ENCODE measurements at places on chromosomes 11 and 22.
A peak's percentile ranks its signal among the peaks of the same experiment; 100 is the strongest.

GRCh38 chr11:32511926-32512325 lies 71.7 kb upstream of the EIF3M start:
- no peak for DNase-seq

DNA sequence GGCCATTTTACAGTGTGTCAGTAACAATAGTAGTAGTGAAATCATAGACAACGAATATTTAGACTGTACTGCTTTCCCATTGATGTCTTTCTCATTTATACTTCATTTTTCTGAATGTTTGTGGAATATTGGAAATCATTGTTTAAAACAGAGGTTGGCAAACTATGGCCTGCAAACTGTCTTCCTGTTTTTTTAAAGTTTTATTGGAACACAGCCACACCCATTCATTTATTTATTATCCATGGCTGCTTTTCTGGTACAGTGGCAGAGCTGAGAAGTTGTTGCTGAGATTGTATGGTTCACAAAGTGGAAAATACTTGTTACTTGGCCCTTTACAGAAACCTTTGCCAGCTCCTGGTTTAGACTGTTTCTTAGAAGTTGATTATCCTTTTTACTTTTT lies 13.7 kb downstream of the FAR1 start:
- DNase-seq, result no peak

DNA sequence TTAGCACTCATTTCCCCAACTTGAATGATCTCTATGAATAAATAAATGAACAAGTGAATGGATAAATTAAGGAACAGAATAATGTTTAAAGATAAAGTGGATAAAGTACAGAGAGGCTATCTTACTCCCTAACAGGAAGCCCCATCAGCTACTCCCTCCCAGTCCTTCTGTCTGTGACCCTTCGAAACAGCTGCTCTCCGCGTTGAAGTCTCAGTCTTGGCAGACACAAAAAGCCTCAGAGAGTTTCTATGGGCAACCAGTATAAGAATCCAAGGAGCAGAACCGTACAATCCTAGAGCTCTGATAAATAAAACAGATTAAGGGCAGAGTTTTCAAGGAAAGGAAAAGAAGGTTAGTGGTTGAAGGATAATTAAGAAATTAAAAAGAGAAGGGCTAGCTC lies 35.0 kb downstream of the GUCY1A2 start:
- no peak for DNase-seq

- peak; percentile 31 for DNase-seq
Observed at GRCh38 chr11:83249972-83250593, 36.1 kb downstream of the CCDC90B start.

DNA sequence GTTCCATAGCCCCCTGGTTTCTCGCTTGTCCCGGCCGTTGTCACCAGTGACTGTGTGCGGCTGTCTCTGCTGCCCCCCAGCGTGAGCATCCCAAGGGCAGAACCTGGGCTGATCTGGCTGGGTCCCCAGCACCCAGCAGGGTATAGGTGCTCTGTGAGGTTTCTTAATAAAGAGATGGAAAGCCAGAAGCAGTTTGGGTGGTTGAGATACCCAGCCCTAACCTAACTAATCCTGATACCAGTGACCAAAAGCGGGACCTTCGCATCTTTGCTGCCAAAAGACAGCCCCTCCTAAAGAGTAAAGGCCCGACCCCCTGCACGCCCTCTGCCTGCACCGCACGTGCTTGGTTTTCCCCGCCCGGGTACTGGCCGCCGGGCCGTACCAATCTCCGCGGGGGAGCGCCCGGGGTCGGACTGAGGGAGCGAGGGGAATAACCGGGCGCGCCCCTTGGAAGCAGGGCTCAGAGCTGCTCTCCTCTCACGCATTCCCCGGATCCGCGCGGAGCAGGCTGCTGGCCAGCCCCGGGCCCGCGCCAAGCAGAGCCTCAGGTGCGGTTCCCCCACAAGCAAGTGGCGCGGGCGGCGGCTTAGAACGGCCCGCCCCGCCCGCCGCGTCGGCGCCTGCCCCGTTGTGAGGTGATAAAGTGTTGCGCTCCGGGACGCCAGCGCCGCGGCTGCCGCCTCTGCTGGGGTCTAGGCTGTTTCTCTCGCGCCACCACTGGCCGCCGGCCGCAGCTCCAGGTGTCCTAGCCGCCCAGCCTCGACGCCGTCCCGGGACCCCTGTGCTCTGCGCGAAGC lies at the start of gene DGAT2:
Gene DGAT2, plus strand, starts transcription at position 667 of the 797 bp plus-strand sequence. CDS start 214 bp downstream, outside the sequence.
- peak; percentile 71 for DNase-seq

GRCh38 chr11:2289350-2289749 lies 12.4 kb downstream of the C11orf21 start:
- no peak for DNase-seq

DNA sequence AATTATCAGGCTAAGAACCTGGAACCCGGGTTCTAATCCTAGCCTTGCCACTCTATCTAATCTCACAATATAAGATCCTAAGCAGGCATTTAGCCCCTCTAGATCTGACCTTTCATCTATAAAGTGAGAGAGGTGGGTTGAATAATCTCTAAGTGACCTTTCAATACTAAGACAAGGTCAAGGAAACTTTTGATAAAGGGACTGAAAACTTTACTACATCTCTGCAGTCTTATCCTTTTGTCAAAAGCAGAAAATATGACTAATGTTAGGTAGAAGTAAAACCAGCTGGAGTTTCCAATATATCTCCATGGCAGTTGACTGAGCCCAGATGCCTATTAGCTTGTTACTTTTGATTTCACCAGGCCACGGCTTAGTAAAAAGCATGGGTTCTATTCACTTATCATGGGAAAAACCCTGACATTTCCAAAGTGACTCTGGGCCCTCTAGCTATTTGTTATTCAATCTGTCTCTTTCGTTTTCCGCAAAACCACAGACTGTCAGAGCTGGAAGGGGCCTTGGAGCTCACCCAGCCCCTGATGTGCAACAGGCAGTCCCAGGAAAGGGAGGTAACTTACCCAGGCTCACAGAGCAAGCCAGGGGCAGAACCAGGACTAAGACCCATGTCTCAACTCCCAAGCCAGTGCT lies 75.8 kb downstream of the RAB30 start:
- DNase-seq, result peak; percentile 62

DNA sequence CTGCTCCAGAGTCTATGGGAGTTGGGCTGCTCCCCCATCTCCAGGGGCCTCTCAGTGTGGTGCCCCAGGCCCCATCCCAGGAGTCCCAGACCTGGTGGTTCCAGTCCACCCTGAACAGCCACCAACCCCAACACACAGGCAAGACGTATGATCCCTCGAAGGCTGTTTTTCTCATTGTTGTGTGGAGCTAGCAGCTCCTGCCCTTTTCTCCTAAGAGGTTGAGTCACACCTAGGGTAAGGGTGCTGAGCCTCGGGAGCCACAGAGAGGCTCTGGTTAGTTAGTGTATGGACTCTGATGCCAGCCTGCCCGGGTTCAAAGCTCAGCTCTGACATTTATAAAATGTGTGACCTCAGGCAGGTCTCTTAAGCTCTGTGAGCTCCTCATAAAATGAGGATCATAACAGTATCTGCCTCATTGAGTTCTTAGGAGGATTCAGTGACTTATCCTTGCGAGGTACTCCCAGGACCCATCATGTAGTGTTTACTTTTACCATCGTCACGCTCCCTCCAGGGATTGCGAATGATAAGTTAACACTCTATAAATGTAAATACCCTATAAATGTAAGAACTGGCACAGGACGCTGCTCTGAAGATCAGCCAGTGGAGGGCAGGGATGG lies 47.2 kb downstream of the FBLN1 start:
- DNase-seq, result no peak

DNA sequence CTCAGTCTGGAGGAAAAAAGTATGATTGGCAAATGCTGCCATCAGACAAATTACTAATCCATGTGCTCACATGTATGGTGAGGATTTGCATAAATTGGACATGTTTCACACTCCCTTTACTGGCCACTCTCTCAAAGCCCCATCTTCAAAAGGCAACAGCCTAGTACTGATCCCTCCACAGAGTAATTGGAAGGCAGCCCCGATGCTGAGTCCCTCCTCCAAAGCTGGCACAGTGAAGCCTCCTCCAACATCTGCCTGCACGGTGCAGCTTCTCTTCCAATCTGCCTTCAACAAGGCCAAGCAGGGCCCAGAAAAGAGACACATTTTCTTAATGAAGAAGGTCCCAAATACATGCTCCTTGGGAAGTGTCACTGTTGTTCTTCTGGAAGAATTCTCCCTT lies 350.6 kb downstream of the OPCML start:
- DNase-seq, result no peak

GRCh38 chr22:48900626-48901025 lies 927.0 kb downstream of the BRD1 start:
- no peak for DNase-seq

DNA sequence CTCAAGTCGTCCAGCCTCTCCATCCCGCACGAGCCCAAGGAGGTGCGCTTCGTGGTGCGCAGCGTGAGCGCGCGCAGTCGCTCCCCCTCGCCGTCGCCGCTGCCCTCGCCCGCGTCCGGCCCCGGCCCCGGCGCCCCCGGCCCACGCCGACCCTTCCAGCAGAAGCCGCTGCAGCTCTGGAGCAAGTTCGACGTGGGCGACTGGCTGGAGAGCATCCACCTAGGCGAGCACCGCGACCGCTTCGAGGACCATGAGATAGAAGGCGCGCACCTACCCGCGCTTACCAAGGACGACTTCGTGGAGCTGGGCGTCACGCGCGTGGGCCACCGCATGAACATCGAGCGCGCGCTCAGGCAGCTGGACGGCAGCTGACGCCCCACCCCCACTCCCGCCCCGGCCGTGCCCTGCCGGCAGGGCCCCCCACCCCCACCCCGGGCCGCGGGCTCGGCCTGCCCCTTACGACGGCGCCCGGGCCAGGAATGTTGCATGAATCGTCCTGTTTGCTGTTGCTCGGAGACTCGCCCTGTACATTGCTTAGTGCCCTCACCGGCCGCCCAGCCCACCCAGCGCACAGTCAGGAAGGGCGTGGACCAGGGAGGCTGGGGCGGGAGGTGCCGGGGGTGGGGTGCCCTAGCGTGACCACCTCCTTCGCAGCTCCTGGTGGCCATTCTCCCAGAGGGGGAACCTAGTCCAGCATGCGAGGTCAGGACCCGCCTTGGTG lies 6.9 kb upstream of the ACR start:
- DNase-seq, result no peak

DNA sequence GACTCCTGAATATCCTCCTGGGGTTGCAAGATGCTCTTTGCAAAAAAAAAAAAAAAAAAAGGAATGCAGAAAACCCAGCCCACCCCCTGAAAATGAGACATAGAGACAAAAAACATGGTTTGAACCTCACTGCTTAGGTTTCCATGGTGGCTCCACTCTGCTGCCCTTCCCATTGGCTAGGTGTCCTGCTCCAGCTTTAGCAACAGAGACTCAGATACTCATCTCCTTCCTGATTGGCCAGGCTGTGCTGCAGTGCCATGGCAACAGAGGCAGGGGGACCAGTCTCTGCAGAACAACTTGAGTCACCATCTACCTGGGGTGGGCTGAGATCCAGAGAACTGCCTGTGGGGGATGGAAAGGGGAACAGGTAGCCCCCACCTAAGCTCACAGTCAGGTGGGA lies 17.4 kb upstream of the YWHAH start:
- no peak for DNase-seq

- peak; percentile 19 for DNase-seq
Observed at GRCh38 chr11:18408558-18409291, 3.4 kb upstream of the LDHC start.

DNA sequence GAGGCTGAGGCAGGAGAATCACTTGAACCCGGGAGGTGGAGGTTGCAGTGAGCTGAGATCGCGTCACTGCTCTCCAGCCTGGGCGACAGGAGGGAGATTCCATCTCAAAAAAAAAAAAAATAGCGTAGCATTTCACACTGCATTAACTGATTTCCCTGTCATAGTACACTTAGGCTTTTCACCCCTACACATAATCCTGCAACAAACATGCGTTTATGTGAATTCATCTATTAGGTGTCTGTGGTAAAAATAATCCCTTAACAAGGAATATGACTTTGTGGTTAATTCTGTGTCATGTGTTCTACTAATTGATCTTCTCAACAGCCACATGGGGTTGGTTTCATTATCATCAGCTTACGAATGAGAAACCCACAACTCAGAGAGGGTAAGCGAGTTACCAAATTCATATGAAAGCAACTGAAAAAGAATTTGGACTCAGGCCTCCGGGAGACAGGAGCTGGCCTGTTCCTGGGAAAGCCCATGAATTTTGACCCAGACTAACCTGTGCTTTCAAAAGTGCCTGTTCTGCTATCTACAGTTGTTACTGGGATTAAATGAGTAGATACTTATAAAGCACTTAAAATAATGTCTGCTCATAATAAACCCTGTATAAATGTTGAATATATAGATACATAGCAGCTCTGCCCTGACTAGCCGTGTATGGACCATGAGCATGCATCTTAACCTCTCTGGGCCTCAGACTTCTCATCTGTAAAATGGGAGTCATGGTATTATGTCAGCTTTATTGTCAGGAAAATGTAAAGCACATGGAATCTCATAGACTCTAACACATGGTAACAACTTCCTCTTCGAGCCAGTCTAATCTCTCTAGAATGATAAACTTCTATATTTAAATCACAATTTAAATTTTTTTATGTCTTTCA lies 36.6 kb downstream of the KCNJ1 start:
- DNase-seq, result peak; percentile 30

GRCh38 chr11:20035701-20036601 lies 124.3 kb downstream of the DBX1 start:
- no peak for DNase-seq

DNA sequence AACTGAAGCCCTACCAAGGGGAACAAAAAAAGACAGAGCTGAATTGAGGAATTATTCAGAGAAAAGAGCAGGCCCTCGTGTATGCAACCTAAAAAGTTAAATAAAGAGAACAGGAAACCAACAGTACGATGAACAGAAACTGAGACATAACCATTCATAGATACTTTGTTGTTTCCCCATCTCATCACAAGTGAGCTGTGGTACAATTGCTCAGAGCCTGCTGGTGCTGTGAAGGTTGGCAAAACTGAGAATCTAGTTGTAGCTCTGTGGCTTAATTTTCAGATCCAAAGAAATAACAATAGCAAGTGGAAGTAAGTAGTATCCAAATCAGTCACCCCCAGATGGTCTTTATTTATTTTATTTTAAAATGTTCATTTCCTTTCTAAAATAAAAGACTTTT lies 37.7 kb upstream of the BLID start:
- DNase-seq, result no peak

DNA sequence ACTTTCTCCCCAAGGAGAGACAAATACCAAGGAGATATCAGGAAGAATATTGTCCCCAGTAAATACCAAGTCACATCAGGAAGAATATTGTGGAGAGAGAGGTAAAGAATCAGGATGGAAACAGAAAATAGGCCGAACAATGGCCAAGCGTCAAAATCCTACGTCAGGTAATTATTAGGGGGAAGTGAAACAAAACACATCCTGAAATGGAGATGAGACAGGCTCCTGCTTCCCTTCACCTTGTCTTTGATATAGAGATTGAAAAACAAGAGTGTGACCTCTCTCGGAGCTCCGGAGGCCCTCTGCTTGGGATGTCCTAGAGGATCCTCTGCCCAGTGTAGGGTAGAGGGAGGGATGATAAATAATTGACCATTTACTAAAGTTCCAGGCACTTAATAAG lies 27.4 kb upstream of the IZUMO1R start:
- no peak for DNase-seq

GRCh38 chr11:74611369-74611861 lies 19.0 kb downstream of the POLD3 start:
- peak; percentile 10 for DNase-seq

GRCh38 chr22:32042924-32043323 lies at the start of gene SLC5A1:
Gene SLC5A1, plus strand, starts transcription at chr22:32043261. Its CDS starts 21 bp downstream, at chr22:32043282.
- no peak for DNase-seq
